ENCODE measurements at places on chromosomes 7 and 10. TPM values are rescaled to one million over a fixed set of nuclear protein-coding genes. Genes with fewer than 3 reads are reported as not detected.

- DNase-seq, result no peak
These were observed 266.7 kb downstream of the RNLS start for GRCh38 chr10:88316292-88316861.

DNA sequence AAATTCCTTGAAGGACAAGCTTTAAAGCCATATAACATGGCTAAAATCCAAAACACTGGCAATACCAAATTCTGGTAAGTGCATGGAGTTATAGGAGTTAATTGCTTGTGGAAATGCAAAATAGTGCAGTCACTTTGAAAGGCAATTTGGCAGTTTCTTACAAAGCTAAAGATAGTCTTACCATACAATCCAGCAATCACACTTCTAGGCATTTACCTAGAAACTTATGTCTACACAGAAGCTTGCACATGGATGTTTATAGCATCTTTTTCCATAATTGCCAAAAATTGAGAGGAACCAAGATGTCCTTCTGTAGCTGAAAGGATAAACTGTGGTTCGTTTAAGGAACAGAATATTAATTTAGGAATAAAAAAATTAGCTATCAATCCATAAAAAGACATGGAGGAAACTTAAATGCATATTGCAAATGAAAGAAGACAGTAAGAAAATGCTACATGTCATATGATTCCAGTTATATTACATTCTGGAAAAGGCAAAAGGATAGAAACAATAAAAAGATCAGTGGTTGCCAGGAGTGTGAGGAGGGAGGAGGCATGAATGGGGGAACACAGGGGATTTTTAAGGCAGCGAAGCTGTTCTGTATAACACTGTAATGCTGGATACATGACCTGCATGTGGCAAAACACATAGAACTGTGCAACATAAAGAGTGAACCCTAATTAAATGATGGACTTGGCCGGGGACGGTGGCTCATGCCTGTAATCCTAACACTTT lies 51.9 kb downstream of the GNAT3 start:
- no peak for DNase-seq

PALD1 gene
- 0.92 TPM for total RNA-seq

DNA sequence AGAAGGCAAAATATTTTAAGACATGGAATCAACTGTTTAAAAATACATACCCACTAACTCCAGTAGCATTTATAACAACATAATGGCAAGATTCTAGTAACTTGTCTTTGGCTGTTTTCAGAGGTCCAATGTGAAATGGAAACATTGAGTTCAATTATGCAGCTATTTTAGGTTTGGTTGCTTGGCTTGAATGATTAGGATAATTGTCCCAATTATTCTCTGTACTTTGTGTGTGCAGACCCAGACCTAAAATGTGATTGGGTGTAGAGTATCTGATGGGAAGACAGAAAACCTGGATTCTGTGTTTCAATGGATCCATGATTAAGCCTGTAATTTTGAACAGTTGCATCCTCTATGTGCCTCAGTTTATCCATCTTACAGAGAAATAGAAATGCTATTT lies 392.7 kb upstream of the NFE2L3 start:
- DNase-seq, result no peak

GRCh38 chr7:30796105-30796869 lies 25.1 kb downstream of the MINDY4 start:
- peak; percentile 55 for DNase-seq

- peak; percentile 32 for DNase-seq
These were observed 1.0 kb downstream of the TLL2 start for GRCh38 chr10:96512524-96513304.

C10orf53 gene
- not detected for total RNA-seq

GRCh38 chr10:48213047-48213446 lies 61.4 kb downstream of the FRMPD2 start:
- no peak for DNase-seq

GIMAP1 gene
- not detected for total RNA-seq

DNA sequence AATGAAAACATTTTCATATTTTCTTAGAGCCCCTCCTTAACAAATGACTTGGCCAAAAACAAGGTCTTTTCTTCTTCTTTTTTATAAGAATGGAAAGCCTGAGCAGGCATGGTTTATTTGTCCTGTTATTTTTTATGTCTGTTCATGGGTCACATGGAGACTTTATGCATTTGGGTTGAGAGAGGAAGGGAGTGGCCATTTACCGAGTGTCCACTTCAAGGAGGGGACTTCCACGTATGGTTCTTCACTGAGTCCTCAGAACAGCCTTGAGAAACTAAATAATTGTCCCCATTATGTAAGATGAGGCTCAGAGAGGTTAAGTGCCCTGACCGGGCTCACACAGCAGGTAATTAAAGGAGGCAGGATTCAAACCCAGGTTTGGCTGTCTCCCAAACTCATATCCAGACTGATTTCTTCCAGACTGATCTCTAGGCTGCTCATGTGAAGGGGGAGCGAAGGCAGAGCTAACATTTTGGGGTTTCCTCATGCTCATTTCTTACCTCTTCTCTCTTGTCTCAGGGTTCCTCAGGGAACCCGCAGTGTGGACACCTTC lies 82.2 kb downstream of the CDH23 start:
- DNase-seq, result no peak

- no peak for DNase-seq
These were observed 133.0 kb upstream of the TNS3 start for GRCh38 chr7:47714669-47715607.

FAM25A gene
- total RNA-seq, result not detected

ASB10 gene
- not detected for total RNA-seq

- no peak for DNase-seq
These were observed 1.7 kb downstream of the ARHGAP12 start for GRCh38 chr10:31926765-31927564.

AKR1C4 gene
- not detected for total RNA-seq

GRCh38 chr7:33933611-33934281 lies 28.4 kb downstream of the BMPER start:
- DNase-seq, result peak; percentile 95

NYAP1 gene
- not detected for total RNA-seq

EN2 gene
- 1.4 TPM for total RNA-seq

DNA sequence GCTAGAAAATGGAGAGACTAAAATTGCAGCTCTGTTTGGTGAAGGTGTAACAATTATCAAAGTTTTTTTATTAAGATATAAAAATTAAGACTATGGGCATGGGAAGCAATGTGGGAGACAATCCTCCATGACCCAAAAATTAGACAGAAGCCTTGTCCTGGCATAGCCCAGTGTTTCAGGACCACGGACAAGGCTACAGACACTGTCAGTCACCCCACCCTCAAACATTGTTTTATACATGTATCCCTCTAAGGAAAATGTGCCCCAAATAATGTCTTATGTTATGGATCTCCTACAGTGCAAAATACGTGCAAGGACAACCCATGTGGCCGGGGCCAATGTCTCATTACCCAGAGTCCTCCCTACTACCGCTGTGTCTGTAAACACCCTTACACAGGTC lies 24.0 kb downstream of the HABP2 start:
- peak; percentile 8 for DNase-seq

EEF1AKMT2 gene
- 40.9 TPM for total RNA-seq

DNA sequence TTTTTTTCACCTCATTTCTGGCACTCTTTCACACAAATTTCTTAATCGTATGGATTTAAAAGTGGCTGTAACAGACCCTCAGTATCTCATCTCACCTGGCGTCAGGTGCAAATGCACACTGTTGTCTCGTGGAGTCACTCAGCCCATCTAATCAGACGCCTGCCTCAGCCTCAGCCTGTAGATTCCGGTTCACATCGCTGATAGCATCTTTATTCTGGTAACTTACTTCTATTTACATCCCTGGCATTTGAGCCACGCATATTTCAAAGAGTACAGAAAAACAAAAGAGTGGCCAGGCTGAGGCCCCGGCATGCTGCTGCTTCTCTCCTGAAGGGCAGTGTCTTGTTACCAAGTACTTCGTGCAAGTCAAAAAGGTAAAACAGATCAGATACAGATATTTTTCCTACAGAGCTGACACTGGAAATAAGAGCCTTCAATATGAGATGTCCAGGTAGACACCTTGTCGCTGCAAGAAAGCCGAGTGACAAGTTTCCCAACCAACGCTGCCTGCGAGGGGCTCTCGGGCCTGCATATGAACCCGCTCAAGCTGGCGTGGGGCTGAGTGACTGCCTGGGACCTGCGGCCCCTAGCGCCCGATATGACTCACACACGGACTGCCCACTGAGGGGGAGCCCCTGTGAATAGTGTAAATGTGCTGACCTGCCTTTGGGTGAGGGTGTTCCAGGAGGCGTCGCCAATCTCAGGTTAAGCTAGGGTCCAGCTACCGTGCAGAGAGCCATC lies 4.3 kb downstream of the VIPR2 start:
- peak; percentile 39 for DNase-seq

HTRA1 gene
- total RNA-seq, result 50.4 TPM

GRCh38 chr7:40996233-40996677 lies 706.6 kb downstream of the INHBA start:
- no peak for DNase-seq

DNA sequence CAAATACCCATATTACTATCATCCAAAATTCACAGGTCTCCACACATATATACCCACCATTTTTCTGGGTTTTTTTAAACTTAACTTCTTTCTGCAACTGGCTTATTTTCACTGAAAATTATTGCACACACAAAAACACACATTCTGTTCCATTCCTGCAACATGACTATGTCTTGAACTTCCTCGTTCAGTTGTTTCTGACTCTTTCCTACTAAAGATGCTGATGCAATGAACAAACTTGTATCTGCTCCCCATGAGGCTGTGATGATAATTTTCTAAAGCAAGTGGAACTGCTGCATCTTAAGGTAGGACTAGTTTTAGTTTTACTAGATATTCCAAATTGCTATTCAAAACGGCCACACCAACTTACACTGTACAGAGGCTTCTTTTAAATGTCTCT lies 77.7 kb downstream of the OSBPL3 start:
- no peak for DNase-seq

DNA sequence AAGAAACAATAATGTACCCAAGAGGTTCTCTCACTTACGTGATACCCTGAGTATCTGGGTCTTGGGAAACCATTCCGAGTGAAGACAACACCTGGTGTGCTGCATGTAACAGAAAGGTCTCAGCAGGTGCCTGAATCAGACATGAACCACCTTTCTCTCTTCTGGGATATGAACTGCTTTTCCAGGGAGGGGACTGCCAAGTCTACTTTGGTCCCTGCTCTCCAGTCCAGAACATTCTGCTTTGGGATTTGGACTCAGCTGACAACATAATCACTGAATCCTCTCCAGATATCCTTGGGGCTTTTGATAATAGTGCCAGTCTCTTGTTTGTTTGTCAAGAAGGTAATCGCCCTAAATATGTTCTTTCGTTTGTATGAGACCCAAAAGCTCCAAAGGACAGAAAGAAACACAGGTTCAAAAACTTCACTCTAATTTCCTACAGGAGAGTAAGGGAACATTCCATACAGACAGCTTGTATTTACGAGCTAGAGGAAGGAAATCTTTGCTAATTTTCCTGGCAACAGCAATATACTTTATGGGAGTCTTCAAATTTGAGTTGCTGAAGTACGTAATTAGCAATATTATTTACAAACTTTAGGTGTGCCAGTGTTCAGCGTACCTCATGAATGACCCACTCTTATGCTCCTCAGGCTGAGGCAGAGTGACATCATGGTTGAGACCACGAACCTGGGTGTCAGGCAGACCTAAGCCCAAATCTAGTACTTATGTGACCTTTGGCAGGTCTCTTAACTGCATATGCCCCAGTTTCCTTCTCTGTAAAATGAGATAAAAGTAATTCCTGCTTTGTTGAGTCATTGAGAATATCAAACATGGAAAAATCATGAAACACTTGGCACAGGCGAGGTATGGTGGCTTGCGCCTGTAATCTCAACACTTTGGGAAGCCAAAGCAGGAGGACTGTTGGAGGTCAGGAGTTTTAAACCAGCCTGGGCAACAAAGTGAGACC lies 5.4 kb downstream of the ABLIM1 start:
- DNase-seq, result no peak

- no peak for DNase-seq
These were observed 152.6 kb upstream of the PRR15 start for GRCh38 chr7:29410996-29411395.

DNA sequence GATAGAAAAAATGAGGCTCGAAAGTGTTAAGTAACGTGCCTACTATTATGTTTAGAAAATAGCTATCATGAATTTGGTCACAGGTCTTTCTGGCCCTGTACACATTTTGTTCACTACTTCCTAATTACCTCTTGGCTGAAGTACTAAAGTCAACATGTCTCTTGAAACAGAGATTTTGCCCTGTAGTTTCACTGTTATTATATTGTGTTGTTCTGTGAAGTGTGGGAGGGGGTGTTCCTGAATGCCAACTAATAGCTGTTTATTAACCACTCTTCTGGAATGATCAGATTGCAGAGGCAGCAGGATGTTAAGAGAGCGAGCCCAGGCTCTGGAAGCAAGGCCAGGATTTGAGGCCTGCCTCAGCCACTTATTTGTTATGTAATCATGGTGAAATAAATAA lies 72.1 kb downstream of the RNF133 start:
- DNase-seq, result no peak

SLC39A12 gene
- total RNA-seq, result not detected

GRCh38 chr7:6730343-6730633 lies 23.5 kb upstream of the ZNF12 start:
- no peak for DNase-seq

FAM241B gene
- total RNA-seq, result 2.8 TPM

- DNase-seq, result no peak
These were observed at the start of gene ANTXRL for GRCh38 chr10:46286991-46287693. Gene ANTXRL, plus strand, starts transcription at chr10:46286997. Its CDS starts 266 bp downstream, at chr10:46287263.

DNA sequence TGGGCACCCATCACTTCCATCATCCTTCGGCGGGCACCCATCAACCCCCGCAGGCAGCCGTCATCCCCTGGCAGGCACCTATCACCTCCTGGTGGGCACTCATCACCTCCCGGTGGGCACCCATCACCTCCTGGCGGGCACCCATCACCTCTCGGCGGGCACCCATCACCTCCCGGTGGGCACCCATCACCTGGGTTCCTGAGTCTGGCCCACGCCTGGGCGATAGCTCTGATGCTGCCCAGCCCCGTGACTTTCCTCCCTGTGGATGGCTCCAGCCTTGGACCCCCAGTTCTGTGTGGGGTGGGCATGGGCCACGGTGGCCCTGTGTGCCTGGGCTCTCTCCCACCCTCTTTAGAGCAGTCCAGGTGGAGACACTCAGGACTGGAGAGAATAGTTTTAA lies 29.0 kb downstream of the PFKFB3 start:
- DNase-seq, result no peak
